ENCODE measurements at places on chromosomes 12 and 14.

- DNase-seq, result no peak
Measured at GRCh38 chr14:60353420-60353819, 104.4 kb downstream of the PPM1A start.

- peak; percentile 98 for DNase-seq
Measured at GRCh38 chr14:54818201-54819133, 84.2 kb downstream of the GCH1 start.

- peak; percentile 38 for DNase-seq
Measured at GRCh38 chr12:101828463-101829196, 2.1 kb downstream of the GNPTAB start.

- no peak for DNase-seq
Measured at GRCh38 chr12:50242751-50243191, 40.5 kb downstream of the LIMA1 start.

DNA sequence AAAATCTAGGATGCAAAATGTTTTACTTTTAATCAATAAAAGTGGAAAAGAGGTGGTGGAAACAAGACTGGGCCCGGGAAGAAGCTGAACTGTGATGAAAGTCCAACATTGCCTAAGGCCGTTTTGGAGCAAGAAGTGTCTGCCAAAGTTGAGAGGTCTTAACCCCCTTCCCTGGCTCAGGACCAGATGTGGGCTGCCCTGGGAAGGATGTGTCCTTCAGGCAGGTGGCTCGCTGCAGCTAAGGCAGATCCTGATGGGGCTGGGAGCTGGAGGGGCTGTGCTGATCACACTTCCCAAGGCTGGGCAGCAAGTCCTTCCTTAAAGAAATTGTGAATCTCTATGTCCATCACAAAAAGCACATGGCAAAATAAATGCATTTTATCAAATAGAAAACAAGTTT lies 581.6 kb downstream of the GALC start:
- no peak for DNase-seq

GRCh38 chr12:114405519-114406271 lies at the start of gene TBX5:
Gene TBX5, minus strand, starts transcription at chr12:114406144. Its CDS starts 2,246 bp downstream, at chr12:114403898.
- DNase-seq, result no peak

DNA sequence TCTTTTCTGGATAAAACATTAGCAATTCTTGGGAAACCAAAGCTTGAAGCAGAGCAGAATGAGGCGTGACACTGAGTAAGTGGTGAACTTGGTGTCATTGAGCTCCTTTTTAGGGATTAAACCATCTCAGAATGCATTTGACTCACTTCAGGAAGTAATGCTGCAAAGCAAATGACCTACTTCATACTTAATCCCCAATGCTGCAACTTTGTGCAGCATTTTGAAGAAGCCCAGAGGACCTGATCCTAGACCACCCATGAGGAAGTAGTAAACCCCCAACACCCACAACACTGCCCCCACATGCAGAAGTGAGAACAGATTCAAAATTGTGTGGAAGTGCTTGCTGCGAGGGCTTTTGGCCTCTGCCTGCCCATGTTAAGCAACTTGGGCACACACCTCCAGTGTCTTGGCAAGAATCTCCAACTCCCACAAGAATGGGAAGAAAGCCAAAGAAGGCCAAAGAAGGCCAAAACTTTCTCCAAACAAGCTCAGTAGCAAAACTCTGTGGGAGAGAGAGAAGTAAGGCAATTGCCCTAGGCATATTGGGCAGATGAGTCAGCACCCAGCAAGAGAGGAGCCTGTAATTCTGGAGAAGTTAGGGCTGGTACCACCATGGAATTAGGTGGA lies 69.2 kb upstream of the ETV6 start:
- DNase-seq, result no peak

GRCh38 chr14:42111355-42111754 lies 504.7 kb downstream of the LRFN5 start:
- no peak for DNase-seq

GRCh38 chr12:16346958-16347357 lies 487 bp upstream of the MGST1 start:
- no peak for DNase-seq

GRCh38 chr12:123533672-123534643 lies at the start of gene RILPL1:
Gene RILPL1, minus strand, starts transcription at chr12:123533719. Its CDS starts 237 bp downstream, at chr12:123533482.
- peak; percentile 45 for DNase-seq

DNA sequence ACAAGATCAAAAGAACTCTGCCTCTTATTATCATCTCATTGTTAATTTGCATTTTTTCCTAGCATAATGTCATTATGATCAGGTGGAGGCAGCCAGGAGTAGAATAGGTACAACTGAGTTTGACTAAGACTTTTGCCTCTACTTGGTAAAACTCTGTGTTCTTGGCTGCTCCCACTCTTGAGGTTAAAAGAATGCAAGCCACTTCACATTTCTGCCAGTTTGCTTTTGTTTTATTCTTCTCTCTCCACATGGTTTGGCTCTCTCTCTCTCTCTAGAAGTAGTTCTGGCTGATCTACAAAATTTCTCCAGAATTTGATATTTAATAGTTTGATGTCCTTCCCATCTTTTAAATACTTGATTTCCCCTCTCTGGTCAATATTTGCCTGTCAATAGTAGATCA lies 170.7 kb upstream of the E2F7 start:
- DNase-seq, result no peak

- DNase-seq, result no peak
Measured at GRCh38 chr12:19382111-19382526, 57.2 kb upstream of the AEBP2 start.

- DNase-seq, result peak; percentile 90
Measured at GRCh38 chr14:79077096-79077495, 906.9 kb downstream of the NRXN3 start.

DNA sequence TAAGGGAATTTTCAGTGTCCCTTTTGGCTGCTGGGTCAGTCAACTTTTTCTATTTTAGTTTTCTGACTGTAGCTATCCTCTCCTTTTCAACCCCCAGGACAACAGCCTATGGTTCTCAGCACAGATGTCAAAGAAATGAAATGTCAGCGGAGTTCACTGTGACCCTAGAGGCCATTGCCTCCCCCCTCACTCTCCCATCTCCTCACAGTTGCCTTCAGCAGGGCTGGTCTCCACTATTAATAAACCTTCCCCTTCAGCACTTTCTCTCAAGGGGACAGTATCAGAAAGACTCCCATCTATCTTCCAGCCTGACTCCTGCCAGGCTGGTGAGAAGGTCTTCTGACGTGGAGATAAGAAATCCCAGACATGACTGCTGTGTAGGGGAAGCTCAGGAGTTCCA lies 137.1 kb upstream of the WSCD2 start:
- DNase-seq, result no peak

- DNase-seq, result no peak
Measured at GRCh38 chr12:82149045-82149444, 209.1 kb downstream of the CCDC59 start.

GRCh38 chr14:105075379-105076295 lies 10.4 kb upstream of the GPR132 start:
- DNase-seq, result peak; percentile 74

GRCh38 chr12:127675936-127676335 lies 591.0 kb upstream of the TMEM132C start:
- DNase-seq, result no peak

- no peak for DNase-seq
Measured at GRCh38 chr14:50524060-50524459, 8.3 kb downstream of the MAP4K5 start.

DNA sequence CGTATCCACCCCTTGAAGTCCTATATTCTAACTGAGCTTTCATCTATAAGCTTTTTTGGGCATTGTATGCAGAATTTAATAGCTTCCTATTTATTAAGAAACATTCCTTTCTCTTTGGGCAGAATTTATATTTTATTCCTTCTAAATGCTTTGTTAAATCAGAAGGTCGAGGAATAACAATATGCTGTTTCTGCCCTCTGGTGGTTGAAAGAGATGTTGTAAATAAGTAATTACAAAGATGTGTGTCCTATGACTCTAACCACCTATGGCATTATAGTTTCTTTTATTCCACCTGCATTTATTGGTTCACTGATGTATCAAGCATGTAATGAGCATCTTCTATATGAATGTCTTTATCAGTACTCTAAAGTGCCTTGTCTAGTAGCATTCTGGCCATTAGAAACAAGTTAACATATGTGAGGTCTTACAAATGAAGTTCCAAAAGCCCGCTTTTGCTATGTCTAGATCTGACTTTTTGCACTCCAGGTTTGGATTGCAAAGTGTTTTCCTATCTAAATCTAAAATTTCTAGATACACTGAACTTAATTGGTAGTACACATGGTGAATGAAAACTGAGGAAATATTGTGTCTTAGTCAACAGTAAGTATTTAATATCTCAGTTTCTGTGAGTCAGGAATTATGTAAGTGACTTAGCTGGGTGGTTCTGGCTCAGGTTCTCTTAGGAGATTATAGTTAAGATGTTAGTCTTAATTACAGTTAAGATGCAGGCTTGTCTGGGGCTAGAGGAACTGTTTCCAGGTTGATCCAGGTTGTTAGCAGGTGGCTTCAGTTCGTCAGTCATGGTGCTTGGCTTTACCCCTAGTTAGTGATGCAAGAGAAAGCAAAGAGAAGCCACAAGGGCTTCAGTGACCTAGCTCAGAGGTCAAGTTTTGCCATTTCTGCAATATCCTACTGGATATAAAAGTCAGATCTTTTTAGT lies 57.5 kb downstream of the PLEKHA5 start:
- peak; percentile 64 for DNase-seq

GRCh38 chr12:108117163-108117849 lies 11.8 kb upstream of the WSCD2 start:
- no peak for DNase-seq

- peak; percentile 64 for DNase-seq
Measured at GRCh38 chr12:75720812-75721641, 209.6 kb upstream of the KRR1 start.

DNA sequence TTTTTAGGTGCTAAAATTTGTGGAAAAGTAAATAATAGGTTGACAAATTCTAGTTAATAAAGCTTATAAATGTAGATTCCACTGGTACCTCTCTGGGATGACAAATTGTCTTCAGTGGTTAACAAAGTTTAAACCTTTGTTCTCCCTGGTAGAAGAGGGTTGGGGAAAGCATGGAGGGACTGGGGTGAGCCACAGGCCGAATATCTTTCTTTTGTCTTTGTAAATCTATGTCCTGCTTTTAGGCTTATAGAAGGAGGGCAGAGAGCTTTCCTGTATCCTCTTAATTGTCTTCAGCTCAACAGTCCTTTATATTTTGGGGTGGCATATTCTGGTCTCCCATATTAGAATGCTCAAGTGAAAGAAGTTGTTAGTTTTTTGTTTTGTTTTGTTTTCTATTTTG lies 142.2 kb upstream of the CNOT2 start:
- no peak for DNase-seq

- DNase-seq, result peak; percentile 3
Measured at GRCh38 chr12:69388371-69388770, 28.8 kb downstream of the YEATS4 start.

- no peak for DNase-seq
Measured at GRCh38 chr14:50040401-50040775, 76.0 kb downstream of the VCPKMT start.

GRCh38 chr12:47768323-47768811 lies 4.7 kb upstream of the SLC48A1 start:
- DNase-seq, result peak; percentile 26

- DNase-seq, result peak; percentile 17
Measured at GRCh38 chr14:22837114-22837749, 847 bp downstream of the MMP14 start.

DNA sequence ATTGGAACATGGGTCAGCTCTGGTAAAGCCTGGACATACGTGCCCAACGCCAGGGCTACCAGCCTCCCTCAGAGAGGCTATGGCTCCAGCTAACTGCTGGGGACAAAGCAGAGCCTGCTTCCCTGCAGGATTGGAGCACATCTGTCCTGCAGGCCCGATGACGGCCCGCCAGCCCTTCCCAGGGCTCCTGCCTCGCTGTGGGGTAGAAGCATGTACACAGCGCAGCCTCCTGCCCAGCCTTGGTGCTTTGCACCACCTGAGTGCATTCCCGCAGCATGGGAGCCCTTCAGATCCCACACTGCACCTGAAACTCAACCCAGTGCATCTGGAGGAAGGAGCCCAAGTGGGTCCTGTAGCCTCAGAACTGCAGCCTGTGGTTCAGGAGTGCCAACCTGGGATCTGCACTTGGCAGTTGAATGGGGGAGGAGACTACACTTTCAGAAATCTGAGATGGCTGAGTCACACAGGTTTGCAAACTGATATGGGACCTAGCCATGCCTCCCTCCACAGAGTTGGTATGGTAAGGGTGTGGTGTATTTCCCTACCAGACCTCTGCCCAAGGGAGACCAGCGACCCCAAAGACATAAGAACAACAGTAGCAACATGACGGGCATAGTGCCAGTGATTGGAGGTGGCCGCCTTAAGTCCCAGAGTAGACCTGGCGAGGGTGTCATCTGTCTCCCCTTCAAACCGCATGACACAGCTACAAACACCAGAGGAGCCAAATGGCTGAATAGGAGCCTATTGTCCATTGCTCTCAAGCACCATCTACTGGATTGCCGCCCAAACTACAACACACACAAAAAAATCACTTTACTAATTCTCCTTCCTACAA lies 273.9 kb upstream of the MIS18BP1 start:
- peak; percentile 13 for DNase-seq

DNA sequence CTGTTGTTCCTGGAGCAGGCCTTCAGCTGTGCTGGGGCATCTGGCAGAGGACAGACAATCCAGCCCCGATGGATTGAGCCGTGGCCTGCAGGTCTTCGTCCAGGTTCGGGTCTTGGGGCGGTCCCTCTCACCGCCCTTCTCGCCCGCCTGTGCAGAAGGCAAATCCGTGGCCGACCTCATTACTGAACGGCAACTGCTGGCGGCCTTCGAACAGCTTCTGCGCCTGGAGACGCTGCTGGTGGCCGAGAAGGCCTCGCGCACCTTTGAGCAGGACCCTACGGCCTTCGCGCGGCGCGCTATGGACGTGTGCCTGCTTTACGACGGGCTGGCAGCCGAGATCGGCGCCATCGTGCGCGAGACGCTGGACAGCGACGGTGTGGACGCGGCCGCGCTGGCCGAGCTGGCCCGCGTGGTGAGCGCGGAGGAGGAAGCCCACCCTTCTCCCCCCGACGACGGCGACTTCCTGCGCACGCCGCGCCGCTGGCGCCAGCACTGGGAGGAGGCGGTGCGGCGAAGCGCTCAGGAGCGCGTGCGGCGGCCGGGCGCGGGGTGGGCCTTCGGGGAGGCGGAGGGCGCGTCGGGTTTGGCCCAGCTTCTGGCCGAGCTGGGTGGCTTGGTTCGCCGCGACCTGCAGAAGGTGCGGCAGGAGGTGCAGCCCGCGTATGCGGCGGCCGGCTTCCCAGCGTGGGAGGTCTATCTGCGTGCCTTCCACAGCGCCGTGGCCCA lies 7.6 kb downstream of the EXOC3L4 start:
- no peak for DNase-seq

DNA sequence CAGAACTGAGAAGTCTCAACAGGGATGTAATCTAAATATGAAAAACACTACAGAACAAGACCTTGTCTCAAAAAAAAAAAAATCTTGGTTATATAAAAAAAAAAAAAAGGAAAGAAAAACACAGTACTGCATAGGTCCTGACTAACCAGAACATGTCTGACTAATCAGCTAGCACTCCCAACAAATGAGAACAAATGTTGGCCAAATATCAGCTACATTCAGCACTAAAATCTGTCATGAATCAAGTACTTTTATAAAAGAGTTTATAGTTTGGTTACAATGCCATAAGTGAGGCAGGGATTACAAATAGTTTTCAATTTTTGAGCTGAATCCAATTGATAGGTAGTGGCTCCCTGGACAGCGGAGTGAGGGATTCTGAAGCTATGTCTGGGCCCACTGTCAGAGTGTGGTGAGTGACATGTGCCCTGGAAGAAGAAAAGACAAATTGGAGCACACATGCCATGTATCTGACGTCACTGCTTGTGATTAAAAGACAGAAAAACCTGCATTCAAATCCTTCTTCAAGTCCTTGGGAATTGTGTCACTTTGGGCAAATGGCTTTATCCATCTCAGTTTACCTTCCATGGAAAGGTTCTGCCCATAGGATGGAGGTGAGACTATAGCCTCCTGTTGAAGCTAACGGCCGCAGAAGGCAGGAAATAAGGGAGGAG lies 5.6 kb upstream of the FAM234B start:
- no peak for DNase-seq

Measured in NCI-H146 (cell line).